ENCODE measurements at places on chromosomes 13 and 19.
A peak's percentile ranks its signal among the peaks of the same experiment; 100 is the strongest.

- DNase-seq = no peak
These were observed 522 bp upstream of the ATP12A start for GRCh38 chr13:24679686-24680085.

- DNase-seq = no peak
These were observed 47.2 kb upstream of the ZNF536 start for GRCh38 chr19:30324982-30325381.

DNA sequence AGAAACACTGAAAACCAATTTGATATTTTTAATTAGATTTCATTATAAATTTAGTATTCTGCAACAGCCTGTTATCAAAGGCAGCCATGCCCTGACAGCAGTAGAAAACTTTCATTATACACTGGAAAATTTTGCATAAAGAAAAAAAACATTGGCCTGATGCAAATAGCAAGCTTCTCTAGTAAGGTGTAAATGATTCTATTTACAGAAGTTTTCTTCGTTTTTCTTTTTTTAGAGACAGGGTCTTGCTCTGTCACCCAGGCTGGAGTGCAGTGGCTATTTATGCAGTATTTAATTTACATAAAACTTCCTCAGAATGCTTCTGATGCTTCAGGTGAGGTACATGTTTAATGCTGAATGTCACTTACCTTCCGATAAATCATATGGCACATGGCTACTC lies 67.0 kb downstream of the ABCC4 start:
- no peak for DNase-seq

DNA sequence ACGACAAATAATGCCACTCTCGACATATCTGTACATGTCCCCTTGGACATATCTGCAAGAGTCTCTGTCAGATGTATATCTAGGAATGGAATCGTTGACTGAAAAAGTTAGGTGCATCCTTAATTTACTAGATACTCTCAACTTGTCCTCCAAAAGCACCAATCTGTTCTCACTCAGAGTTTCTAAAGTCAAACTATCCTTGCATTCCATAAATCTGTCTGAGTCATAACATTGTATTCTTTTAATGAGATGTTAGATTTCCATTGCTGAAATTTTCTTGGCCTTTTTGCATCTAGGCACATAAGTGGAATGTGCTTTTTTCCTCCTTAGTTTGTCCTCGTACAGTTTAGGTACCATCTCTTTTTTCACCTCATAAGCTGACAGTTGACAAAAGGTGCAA lies 139.8 kb downstream of the PTPRS start:
- DNase-seq = no peak

DNA sequence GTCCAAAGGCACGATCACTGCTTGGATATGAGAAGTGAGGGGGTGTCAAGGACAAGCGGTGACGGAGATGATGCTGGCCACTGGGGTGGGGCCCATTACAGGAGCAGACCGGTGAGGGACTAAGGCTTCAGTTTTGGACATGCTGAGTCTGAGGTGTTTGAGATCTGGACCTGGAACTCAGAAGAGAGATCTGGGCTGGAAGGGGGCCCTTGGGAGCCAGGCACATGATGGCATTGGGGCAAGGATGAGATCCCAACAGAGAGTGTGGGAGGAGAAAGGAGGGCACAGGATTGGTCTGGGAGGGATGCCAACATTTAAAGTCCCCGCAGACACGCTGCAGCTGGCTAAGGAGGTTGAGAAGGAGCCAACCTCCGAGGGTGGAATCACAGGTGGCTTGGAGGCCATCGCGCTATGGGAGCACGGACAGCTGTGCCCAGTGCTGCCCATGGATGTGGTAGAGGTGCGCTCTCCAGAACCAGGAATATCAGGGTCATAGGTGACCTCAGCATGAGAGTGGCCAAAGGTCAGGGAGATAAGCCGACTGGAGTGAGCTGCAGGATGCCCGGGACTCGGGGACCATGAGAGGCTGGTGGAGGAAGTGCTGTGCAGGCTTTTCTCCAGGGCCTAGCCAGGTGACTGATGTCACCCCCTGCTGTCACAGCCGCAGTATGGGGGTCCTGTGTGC lies 21.8 kb downstream of the DHRS12 start:
- no peak for DNase-seq

- DNase-seq = no peak
These were observed 14.1 kb upstream of the NDFIP2 start for GRCh38 chr13:79466872-79467271.

GRCh38 chr13:108352599-108352998 lies 83.1 kb downstream of the TNFSF13B start:
- no peak for DNase-seq

- DNase-seq = no peak
These were observed 135.6 kb upstream of the TSC22D1 start for GRCh38 chr13:44711706-44712105.

DNA sequence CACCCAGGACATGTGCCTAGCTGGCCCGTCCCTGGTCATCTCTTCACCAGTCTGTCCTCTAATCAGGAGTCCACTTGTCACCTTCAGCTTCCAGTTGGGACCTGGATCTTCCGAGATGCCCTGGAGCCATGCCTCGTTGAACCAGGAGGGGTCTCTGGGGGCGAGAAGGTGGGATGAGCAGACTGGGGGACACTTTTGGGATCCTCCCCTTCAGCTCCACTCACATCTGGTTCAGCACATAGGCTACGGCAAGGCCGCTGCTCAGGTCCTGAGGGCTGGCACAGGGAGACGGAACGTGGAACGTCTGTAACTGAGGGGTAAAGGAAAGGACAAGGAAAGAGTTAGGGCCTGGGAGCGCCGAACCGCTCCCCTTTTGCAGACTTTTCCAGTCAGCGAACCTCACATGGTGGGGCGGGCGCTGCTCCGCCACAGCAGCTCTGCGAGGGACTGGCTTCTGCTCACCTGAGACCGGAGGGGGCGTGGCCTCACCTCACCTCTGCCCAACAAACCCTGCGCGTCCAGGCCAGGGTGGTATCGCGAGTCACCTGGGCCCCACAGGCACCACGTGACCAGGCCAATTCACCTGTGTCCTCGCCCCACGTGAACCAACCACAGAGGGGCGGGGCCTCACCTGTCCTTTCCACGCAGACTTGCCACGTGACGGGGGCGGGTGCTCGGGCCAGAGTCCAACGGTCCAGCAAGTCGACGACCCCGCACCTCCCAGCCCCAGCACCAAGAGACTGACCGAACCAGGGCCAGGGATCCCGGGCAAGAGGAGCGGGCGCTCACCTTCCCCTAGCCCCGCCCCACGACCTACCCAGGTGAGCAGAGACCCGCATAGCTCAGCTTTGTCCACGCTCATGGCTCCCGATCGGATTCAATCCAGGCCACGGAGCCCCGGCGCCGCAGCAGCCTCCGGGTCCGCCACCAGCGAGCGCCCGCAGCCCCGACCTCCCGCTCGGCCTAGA lies at the start of gene HOOK2:
Gene HOOK2, minus strand, starts transcription at position 965 of the 968 bp plus-strand sequence. Its CDS starts 103 bp downstream, at position 862.
- no peak for DNase-seq

DNA sequence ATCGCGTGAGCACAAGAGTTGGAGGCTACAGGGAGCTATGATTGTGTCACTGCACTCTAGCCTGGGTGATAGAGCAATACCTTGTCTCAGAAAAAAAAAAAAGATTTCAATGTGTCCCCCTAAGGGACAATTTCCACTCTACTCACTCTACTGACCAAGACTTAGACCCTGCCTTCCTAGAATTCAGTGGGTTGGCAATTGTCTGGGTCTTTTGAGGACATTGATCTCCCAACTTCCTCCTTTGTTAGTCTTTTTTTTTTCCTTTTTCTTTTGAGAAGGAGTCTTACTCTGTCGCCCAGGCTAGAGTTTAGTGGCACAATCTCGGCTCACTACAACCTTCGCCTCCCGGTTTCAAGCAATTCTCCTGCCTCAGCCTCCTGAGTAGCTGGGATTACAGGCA lies 2.2 kb downstream of the SPTBN4 start:
- no peak for DNase-seq

DNA sequence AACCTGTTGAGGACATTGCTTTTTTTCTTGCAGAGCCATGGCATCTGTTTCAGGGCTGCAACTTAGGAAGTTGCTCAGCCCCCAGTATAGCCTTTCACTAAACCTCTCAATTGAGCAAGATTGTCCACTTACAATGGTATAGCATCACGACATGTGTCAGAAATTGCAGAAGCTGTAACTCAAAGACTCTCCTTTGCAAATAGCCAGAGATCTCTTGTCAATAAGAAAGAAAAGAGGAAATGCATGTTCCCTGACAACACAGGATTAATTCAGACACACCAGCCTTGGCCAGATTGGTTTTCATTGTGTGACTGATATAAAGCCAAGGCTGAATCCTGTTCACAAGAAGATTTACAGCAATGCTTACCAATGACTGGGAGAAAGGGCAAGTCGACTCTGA lies 38.7 kb upstream of the CYSLTR2 start:
- no peak for DNase-seq

GRCh38 chr13:111659842-111660241 lies 339.4 kb downstream of the TEX29 start:
- DNase-seq = no peak

GRCh38 chr19:35718345-35719041 lies 690 bp downstream of the KMT2B start:
- DNase-seq = no peak

DNA sequence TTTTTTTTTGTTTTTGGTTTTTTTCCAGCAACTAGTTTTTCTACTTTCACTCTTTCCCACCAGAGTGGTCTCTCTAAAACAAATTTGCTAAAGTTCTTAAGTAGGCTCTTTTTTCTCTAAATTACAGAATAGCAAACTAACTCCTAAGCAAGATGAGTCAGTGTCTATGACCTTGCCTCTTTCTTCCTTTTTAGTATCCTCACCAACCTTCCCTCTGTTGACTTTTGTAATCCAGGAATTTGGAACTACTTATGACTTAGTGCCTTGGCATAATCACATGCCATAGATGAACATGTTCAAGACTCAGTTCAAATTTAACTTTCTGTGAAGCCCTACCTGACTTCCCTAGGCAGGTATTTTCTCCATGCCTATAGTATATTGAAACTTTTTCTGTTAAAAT lies 32.3 kb upstream of the AKAP11 start:
- no peak for DNase-seq

- no peak for DNase-seq
These were observed 10.6 kb upstream of the MADCAM1 start for GRCh38 chr19:485583-486236.

DNA sequence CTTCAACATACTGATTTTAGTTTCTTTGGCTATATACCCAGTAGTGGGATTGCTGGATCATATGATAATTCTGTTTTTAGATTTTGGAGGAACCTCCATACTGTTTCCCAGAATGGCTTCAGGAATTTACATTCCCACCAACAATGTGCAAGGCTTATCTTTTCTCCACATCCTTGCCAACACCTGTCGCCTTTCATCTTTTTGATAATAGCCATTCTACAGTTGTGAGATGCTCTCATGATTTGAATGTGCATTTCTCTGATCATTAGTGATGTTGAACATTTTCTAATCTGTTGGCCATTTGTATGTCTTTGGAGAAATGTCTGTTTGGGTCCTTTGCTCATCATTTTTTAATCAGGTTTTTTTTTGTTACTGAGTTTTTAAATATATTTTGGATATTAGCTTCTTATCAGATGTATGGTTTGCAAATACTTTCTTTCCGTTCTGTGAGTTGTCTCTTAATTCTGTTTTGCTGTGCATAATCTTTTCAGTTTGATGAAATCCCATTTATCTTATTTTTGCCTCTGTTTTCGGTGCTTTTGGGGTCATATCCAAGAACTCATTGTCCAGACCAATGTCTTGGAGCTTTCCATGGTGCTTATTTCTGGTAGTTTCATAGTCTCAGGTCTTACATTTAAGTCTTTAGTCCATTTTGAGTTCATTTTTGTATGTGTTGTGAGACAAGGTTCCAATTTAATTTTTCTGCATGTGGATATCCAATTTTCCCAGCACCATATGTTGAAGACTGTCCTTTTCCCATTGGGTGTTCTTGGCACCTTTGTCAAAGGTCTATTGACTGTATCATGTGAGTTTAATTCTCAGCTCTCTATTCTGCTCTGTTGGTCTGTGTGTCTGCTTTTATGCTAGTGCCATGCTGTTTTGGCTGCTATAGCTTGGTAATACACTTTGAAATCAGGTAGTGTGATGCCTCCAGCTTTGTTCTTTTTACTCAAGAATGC lies 44.5 kb downstream of the ARHGEF7 start:
- DNase-seq = no peak

DNA sequence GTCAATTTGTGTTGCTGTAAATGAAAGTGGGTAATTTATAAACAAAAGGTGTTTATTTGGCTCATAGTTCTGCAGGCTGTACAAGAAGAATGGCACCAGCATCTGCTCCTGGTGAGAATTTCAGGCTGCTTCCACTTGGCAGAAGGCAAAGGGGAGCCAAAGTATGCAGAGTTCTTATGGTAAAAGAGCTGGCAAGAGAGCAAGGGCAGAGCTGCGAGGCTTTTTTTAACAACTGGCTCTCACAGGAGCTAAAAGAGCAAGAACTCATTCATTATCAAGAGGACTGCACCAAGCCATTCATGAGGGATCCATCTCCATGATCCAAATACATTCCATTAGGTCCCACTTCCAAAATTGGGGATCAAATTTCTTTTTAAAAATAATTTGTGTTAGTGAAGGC lies 1712.7 kb downstream of the SLITRK5 start:
- DNase-seq = no peak

DNA sequence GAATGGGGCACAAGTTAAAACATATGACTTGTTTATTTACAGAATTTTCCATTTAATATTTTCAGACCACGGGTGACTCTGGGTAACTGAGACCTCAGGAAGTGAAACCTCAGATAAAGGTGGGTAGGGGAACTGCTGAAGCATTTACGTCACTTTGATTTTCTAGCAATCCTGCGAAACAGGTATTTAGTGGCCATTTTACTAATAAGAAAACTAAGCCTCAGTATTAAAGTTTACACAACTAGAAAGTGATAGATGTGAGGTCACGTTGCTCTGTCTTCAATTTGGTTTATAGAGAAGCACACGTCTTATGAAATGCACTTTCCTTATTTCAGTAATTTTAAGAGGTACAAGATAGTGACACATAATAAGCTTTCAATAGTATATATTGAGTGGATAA lies 402.8 kb downstream of the FGF9 start:
- DNase-seq = no peak

- DNase-seq = peak; percentile 2
These were observed 231.5 kb upstream of the KLHL1 start for GRCh38 chr13:70339738-70340137.

- DNase-seq = no peak
These were observed at the start of gene ANKLE1 for GRCh38 chr19:17281391-17282304. Gene ANKLE1, plus strand, starts transcription at chr19:17281901. Its CDS starts 20 bp downstream, at chr19:17281921.

DNA sequence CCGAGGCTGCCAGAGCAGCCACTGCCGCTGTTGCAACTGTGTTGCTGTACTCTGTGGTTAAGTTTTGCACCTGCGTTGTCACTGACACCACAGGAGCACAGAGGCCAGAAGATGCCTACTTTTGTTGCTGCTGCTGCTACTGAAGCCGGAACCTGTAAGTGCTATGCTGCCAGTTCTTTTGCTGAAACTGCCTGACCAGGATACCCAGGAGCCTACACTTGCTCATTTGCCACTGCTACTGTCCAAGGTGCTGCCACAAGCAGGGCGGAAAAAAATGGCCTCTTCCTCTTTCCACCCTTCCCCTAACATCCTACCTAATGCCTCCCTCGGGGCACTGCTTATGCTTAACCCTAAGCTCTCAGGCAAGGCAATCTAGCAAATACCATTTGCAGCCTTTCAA lies 29.0 kb upstream of the NBEA start:
- no peak for DNase-seq

Measured in SHP77 (cell line).